ENCODE measurements at places on chromosomes 2 and 18.

GRCh38 chr18:54033052-54033451 lies 191.4 kb downstream of the MBD2 start:
- no peak for DNase-seq

DNA sequence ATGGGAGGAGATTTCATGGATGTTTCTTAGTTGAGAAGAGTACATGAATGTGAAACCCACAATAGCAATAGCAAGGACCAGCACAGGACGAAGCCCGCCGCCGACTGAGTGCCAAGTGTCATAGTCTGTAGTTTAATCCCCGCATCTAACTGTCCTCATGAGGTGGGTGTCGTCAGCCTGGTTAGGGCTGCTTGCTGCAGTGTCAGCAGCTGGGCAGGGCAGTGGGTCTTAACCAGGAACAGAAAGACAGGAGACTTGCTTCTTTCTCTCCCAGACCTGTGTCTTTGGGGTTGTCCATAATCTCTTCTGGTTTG lies 146.6 kb downstream of the VAPA start:
- DNase-seq = no peak

DNA sequence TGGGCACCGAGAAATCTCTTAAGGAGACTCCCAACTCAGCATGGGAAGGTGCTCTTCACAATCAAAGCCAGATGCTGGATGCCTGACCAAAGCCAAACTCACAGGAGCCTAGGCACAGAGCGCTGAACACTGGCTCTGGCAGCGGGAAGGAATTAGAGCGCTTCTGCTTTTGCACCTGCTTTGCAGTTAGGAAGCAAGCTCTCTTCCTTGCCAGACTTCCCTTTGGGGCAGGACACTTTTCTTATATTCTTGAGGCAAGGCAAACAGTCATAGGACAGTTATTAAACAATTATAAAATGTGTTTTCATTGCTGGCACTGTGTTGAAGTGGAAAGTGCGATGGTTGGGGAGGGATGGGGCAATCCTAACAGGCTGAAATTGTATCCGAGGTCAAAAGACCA lies 79.6 kb upstream of the DNMT3A start:
- DNase-seq = no peak

DNA sequence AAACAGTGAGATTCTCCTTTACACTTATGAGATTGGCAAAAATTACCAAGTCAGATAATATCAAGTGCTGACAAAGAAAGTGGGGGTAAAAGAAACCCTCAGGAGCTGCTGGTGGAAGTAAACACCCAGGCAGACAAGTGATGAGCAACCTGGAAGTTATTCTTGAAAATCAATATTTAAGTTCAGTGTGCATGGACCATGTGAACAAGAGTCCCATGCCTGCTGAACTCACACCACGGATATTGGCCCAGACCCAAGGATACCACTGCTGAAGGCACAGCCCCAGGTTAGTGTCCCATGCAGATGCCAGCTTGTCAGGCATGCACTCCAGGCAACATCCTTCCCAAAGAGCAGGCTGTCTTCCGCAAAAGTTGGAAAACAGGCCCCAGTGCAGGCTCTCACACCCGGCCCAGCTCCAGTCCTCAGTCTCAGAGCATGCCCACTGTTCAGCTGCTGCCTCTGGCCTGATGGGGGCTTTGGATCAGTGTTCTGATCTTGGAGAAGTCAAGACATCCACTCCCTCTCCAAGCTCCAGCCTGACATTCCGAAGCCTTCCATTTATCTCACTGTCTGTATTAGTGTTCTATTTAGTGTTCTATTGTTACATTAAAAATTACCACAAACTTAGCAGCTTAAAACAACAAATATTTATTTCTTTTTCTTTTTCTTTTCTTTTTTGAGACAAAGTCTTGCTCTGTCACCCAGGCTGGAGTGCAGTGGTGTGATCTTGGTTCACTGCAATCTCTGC lies 70.0 kb downstream of the HS1BP3 start:
- DNase-seq = no peak

DNA sequence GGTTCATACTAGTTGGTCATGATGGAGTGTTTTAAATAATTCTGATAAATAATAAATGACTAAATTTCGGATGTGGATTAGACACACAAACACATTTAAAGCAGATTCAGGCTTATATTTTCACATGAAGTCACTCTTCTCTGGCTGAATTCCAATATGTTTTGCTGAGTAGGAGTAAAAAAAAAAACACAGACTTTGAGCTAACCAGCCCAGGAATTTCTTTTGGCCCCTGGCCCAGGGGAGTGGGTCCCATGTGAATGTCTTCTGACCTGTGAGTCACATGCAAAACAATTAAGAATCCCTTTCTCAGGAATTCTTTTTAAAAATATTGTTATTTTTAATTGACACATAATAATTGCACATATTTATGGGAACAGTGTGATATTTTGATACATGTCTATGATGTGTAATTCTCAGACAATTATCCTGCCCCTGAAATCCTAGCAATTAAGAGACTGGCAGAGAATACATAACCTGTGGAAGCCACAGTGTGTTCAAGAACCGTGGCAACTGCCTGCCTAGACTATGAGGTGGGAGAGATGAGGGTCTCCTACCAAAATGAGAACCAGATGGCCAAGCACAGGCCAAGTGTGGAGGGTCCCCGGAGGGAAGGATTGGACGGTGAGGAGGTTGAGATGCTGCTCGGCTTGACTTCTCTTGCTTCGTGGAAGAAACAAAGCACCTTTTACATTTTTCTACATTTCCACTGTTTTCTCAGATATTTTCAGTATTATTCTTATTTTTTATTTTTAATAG lies 236.4 kb downstream of the PIEZO2 start:
- DNase-seq = peak; percentile 6

GRCh38 chr2:3154146-3154545 lies 223.5 kb downstream of the EIPR1 start:
- DNase-seq = peak; percentile 61

DNA sequence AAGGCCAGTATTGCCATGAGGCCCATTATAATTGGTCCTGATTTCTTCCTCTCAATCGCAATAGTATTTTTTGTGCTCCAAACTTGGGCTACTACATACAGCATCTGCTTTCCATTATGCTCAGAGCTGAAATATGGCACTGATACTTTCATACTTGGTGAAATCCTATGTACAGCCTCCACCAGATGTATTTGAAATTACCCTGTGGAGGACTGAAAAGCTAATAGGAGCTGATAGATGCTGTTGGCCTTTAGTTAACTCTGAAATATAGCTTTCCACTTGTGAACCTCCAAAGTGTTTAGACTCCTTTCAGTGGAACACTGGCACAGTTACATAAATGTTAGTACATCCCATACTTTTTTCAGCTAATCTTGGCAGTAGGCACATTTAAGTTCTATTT lies 205.7 kb downstream of the NEDD4L start:
- DNase-seq = no peak

DNA sequence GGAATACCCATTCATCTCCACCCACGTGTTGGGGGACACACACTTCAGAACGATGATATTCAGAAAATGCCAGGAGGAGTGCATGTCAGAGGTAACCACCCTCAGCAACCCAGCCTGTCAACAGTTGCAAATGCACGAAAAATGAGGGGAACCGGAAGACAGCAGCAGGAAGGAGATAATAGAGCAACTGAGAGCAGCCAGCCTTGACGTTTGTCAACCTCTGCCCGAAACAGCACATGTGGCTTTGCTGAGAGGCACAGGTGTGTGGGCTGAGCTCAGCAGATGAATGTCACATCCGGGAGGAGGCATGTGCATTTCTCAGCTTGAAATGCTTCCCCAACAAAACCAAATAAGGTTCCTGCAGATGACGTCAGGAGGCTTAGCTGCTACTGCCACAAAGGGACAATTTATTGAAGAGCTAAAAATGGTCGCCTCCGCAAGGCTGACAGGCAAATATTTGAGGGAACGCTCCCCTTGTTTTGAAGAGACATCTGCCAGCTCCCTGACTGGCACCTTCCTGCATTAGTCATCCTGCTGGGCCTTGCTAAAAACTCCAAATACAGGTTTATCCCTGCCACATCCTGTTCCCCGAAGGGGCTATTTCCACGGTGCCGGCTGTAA lies 419.0 kb downstream of the NBAS start:
- peak; percentile 83 for DNase-seq

DNA sequence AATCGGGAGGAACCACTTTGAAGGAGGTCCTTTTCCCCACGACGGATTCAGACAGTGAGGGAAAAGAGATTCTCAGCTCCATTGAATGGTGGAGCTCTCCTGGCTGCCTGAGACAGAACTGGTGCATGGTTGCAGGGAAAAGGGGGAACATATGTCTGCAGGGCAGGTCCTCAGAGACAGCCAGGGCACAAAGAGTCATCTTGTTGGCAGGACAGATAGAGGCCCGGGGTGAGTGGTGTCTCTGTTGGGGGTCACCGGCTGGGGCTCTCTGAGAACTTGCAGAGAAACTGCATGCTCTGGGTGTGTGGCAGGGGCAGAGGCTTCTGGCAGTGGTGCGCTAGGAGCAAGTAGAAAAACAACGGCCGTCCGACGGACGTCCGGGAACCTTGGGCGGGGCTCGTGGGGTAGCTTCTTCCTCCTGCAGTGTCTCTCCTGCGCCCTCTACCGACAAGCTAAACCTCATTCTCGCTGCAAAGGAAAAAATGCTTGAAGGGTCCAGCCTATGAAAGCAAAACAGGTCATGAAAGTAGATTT lies 94.3 kb downstream of the CDCA7 start:
- DNase-seq = peak; percentile 91

DNA sequence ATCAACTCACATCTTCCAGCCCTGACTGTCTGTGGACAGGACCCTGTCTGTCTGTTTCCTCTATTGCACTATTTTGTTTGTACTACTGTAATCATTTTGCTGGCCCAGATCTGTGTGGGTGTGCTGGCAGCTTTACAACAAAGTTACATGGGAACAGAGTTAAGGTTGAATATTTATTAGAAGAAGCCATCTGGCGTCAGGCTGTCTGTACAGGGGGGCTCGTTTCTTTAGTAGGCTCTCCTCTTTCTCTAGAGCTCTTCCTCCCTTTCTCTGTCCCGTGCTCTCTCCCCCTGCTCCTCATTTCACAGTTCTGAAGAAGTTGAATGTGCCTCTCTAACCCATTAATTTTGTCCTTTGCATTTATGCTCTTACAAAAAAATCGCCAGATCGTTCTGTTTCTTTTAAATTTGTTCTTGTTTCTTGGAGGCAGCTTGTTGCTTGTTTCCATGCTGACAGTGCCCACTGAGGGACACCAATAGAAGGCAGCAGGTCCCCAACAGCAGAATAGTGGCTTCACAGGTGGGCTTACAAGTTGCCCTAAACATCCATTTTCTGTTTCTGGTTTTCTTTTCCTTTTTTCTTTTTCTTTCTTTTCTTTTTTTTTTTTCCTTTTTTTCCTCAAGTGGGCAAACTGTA lies 315.2 kb upstream of the ZEB2 start:
- peak; percentile 90 for DNase-seq

Data from NCI-H2171 treated with DMSO at 0.1 percent for 48 hours (cell line).